AG09309 (cell line): ENCODE measurements at places on chromosomes 16 and 17.
A peak's percentile ranks its signal among the peaks of the same experiment; 100 is the strongest.

- DNase-seq = no peak
Measured at GRCh38 chr17:2023692-2024571, 1.2 kb downstream of the RTN4RL1 start.

DNA sequence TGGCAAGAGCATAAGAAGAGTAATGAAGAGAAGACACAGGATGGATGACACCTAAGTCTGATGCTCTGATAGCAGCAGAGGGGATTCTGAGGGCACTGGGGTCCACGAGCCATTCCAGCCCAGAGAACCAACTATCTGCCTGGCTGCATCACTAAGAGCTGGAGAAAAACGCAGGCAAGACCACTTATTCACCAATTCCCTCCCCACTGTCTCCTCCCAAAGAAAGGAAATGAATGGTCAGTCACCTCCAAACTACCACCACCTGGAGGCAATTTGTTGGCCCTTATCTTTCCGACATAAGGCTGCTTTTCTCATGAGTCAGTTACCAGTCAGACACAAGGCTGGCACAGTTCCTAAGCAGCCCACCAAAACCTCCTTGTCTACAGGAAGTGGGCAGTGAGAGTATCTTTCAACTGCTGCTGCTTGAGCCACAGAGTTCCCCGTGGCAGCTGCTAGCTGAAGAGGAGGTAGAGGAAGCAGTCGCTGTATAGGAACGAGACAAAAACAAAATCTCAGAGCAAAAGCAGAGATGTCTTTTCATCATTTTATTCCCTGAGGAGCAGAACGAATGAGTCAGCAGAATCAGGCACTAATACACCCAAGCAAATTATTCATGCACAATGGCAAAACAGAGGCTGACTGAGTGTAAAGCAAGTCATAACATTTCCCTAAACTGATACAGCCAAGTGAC is 111.1 kb downstream of the SMG6 start:
- peak; percentile 95 for DNase-seq

- peak; percentile 90 for DNase-seq
Measured at GRCh38 chr17:50482516-50482915, 3.9 kb downstream of the RSAD1 start.

DNA sequence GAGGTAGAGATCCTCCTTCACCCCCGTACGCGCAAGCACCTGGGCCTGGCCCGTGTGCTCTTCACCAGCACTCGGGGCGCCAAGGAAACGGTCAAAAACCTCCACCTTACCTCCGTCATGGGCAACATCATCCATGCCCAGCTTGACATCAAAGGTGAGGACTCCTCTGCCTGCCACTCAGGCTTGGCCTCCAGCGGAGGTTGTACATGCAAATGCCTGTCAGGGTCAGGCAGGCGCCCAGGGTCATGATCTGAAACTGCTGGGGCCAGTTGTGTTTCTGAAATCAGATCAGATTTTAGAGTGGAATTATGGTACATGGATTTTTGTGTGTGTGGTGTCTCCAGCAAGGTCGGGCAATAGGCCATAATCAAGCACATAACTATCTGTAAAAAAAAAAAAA is 3.8 kb downstream of the SETD1A start:
- no peak for DNase-seq

DNA sequence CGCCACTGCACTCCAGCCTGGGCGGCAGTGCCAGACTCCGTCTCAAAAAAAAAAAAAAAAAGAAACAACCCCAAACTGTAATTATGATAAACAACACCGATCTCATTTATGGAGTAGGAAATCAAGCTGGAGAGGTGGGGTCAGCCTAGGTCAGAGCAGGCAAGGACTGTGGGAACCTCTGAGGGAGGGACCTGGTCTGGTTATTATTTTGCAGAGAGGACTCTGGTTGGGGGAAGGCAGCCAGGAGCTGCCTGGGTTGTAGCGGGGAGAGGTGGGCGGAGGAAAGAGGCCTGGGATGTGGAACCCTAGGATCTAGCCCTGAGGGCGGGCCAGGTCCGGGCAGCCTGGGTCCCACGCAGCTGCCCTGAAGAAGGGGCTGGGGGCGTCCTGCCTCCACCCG is 10.9 kb upstream of the HS3ST6 start:
- no peak for DNase-seq

DNA sequence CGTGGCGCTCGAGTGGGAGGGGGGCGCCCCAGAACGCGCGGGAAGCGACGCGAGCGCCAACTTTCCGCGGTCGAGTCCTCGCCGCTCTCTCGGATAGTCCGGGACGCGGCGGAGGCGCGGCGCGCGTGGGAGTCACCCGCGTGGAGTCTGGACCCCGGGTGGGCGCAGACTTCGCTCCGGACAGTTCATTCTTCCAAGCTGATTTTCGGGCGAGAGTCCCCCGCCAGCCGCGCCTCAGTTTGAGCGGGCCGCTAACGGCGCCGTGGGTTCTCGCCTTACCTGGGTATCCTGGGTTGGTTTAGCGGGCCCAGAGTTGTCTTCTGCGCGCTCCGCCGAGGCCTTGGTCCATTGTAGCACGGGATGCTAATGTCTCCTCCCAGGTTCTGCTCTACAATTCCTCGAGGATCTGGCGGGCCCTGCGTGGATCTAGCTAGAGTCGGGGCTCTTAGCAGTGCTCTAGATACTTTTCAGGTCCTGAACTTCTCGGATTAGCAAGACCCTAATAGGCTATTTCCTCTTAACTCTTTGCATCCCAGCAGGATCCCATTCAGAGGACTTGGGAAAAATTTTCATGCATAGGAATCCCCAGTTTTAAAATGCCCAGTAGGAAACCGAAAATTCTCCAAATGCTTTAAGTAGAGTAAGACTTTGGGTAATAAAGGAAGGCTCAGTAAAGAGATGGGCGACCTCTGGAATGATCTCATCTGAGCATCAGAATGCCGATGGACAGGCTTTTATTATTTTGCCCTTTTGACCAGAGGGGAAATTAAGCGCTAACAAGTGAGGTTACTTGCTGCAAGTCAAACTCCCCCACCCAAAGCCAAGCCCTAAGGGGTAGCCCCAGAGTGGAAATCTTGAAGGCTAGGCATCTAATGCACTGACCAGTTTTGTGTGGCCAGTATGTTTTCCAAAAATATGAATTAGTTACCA is 537 bp upstream of the GJC1 start:
- DNase-seq = no peak

DNA sequence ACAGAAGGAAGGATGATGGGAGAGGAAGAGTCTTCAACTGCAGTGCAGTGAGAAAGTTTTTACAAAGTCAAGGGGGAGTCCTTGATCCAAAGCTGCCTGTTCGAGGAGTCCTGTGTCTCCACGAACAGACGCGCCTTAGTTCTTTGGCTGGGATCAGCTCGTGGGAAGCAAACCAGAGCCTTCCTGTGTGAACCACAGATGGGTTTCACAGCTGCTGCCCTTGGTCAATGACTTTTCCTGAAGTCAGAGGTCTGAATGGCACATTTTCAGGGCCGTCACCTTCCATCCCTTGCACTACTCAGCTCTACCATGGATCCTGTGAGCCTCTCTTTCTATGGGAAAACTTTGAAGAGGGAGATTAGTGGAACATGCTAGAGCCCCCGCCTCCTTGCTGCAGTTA is 4.2 kb upstream of the SBK1 start:
- no peak for DNase-seq

DNA sequence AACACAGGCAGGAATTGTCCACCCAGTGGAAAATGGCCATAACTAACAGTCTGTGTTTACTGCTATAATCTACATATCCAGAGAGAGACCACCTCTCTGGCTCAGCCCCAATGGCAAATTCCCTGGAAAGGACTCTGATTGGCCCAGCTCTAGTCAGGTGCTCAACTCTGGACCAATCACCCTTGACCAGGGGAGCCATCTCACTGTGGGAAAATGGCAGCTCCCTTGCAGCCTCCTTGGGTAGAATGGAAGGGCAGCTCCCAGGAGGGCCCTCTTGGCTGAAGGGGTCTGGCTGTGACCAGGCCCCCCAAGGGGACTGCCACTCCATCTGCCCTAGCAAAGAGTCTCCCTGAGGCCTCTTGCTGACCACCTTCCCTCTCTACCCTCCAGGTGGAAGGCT is 3.1 kb downstream of the ALOX15B start:
- no peak for DNase-seq

DNA sequence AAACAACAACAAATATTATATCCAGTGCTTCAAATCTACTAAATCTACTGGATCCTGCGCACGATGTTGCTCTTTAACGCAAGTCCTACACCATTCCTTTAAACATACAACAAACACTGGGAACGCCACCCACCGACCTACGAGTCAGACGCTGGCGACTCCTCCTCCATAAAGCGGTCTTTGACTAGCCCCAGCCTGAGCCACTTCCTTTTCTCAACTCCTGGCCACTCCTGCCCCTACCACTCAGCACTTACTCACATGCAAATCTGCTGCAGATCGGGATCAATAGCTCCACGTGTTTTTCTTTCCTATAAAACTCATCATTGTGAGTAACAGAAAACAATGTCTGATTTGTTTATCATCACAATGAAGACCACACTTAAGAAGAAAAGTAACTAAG is 32.8 kb upstream of the MNT start:
- no peak for DNase-seq

- no peak for DNase-seq
Measured at GRCh38 chr17:48506246-48506645, 24.6 kb downstream of the HOXB1 start.

GRCh38 chr17:16882243-16882925 is 89.5 kb downstream of the TNFRSF13B start:
- no peak for DNase-seq

DNA sequence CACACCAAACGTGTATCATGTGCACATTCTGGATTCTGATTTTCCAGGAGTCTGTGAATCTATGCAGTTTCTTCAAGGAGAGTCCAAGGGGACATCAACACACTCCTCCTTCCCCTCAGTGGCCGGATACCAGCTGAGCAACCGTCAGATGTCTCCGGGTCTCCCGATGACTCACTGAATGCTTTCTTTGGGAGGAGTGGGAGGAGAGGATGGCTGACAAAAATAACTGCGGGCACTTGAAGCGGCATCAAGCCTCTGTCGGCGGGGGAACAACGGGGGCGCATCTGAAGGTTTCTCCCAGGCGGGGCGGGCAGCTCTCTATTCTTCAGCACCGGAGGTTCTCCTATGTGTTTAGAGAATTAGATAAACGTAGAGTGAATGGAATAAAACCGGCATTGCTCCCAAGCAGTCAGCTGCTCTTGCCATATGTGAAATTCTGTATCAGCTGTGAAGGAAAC is 24.6 kb upstream of the LRRC75A start:
- DNase-seq = no peak

GRCh38 chr16:58088091-58088490 is 41.1 kb downstream of the CFAP20 start:
- DNase-seq = no peak

- peak; percentile 27 for DNase-seq
Measured at GRCh38 chr17:66655861-66656260, 179.1 kb upstream of the CACNG5 start.

DNA sequence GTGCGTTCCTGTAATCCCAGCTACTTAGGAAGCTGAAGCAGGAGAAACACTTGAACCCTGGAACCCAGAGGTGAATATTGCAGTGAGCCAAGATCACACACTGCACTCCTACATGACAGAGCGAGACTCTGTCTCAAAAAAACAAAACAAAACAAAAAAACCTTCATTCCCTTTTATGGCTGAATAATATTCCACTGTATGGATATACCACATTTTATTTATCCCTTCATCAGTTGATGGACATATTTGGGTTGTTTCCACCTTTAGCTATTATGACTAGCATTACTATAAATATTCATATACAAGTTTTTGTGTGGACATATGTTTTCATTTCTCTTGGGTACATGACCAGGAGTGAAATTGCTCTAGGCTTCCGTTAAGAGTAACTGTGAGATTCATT is 30.9 kb upstream of the PRKCA start:
- DNase-seq = no peak

- no peak for DNase-seq
Measured at GRCh38 chr16:80034948-80035663, 434.6 kb upstream of the MAF start.

GRCh38 chr17:56603486-56604238 is 10.2 kb downstream of the NOG start:
- no peak for DNase-seq

- no peak for DNase-seq
Measured at GRCh38 chr17:16870253-16871245, 101.4 kb downstream of the TNFRSF13B start.

DNA sequence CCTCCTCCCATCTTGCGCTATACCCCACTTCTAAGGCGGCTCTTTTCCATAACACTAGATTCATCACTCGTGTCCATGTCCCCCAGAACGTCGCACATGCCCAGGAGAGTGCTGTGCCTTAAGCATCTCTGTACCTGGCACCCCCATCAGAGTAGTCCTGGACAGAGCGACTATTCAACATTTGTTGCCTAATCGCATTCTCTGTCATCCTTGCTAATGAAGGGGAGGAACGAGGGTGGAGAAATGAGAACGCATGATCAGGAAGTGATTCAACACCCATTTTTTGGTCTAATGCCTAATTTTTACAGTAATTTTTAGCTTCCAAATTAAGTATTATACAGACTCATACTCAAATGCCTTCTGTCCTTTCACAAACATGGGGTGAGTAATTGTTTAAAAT is 53.2 kb downstream of the SLC39A11 start:
- DNase-seq = no peak

GRCh38 chr16:66617010-66617434 is 12.5 kb downstream of the CMTM3 start:
- DNase-seq = no peak

- DNase-seq = no peak
Measured at GRCh38 chr16:83674931-83675535, 132.7 kb upstream of the HSBP1 start.

- no peak for DNase-seq
Measured at GRCh38 chr17:46949291-46950174, 26.6 kb downstream of the GOSR2 start.

- no peak for DNase-seq
Measured at GRCh38 chr16:83606486-83607030, 201.2 kb upstream of the HSBP1 start.

GRCh38 chr16:86991679-86992078 is 325.5 kb downstream of the C16orf95 start:
- no peak for DNase-seq

DNA sequence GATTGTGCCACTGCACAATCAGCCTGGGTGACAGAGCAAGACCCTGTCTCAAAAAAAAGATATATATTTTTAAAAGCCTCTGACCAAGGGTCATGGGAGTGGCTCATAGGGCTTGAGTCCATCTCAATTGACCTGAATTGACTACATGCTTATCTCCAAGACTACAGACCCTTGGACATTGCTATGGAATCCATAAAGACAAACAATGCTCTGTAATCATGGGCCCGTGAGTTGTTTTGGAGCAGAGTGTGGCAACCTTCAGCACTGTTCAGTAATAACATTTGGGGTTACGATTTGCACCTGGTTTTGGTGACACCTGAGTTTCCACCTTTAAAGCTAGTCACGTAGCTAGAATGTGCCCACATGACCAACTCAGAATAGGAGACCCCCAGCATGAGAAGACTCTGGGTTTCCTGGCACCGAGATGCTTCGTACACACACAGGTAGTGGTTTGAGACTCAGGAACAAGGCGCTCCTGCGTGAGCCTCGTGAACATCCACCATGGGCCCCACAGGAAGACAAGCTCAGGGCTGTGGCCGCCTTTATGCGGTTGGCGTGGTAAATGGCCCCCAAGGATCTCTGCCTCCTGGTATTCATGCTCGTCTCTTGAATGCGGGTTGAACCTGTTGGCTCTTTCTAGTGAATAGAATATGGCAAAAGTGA is 66.6 kb upstream of the RPH3AL start:
- no peak for DNase-seq
